ENCODE measurements at places on chromosomes 2 and 18.

- DNase-seq: no peak
These were observed 511 bp downstream of the MOB4 start for GRCh38 chr2:197516393-197516761.

GRCh38 chr18:56412951-56413350 is 225.4 kb downstream of the TXNL1 start:
- no peak for DNase-seq

DNA sequence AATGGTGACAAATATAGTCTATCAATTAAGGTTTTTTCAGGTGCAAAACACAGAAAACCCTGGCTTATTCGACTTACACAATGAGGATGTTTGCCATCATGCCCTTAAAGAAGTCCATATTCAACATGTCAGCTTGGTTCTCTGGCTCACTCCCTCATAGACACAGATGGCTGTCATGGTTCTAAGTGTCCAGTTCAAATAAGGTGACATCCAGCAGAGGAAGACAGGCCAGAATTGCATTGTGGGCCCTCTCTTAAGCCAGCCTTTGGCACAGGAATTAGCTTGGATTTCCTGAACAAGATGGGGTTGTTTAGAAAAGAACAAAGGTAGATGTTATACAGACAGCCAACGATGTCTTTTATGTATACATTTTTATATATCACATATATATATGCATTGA is 18.7 kb upstream of the SLC1A4 start:
- no peak for DNase-seq

DNA sequence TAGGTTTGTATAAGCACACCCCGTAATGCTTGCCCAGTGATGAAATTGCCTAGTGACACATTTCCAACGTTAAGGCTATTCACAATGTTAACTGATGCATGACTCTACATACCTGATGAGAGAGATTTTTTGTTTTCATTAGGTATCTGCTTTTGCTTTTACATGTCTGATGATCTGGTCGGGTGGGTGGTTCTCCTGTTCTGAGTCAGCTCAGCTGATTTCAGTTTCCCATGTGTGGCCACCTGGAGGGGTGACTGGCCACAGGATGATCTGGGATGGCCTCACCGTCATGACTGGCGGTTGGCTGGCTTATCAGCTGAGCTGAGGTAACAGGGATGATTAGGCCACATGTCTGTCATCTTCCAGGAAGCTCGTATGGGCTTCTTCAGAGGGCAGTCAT is 33.8 kb upstream of the ACYP2 start:
- no peak for DNase-seq

DNA sequence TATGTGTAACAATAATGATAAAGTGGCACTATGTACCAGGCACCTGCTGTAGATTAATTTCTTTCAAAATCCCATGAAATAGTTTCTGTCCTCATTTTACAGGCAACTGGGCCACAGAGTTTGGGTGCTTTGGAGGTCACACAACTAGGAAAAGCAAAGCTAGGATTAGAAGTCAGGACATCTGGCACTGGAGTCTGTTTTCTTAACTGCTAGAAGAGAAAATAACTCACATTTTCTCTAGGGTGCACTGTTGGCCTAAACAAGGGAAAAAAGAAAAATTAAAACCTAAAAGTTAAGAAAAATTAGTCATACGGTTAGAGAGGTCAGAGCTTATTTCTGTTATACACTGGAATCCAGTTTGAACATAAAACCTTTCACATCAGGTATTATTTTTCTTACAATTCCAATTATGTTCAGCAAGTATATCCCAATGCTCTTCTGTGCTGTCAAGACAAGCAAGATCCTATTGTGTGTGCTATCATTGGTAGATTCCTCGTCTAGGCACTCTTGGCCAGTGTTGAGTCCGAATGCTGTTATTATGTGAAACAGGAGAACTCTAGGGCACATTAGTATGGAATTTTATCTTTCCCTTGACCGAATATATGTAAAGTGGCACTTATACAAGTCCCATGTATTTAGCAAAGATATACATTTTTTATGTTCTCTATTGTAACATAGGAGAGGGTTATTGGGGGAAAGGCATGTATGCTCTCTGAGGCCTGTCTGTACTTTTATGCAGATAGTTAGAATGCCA is 1.5 kb upstream of the OSGEPL1 start:
- no peak for DNase-seq

GRCh38 chr2:148049284-148049683 is 28.4 kb downstream of the MBD5 start:
- no peak for DNase-seq

DNA sequence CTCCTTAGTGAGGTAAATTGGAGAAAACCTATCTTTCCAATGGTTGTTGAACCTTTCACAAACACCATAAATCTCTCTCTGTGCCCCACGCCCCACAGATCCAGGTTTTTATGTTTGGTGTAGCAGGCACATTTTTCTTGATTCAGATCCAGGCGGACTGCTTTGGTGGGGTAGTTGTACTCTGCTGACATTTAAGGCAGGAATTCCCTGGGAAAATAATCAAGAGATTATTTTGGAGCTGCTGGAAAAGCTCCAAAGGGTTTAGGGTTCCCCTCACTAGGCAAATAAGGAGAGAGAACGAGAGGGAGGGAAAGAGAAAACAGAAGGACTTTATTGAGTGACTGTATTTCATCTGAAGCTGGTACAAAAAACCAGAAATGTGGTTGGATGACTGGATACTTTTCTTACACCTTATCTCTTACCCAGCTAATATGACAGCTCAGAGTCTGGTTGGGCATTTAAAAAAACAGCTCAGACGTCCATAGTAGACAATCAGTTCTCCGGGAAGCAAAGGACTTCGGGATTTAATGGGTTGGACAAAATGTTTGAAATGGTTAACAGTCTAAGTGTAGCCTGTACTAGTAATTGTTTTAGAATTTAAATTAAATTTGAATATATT is 3.6 kb upstream of the AQP4 start:
- DNase-seq: no peak

- no peak for DNase-seq
These were observed 87.7 kb downstream of the DGKD start for GRCh38 chr2:233442028-233442310.

- no peak for DNase-seq
These were observed 3.1 kb upstream of the GATA6 start for GRCh38 chr18:22166069-22166950.

DNA sequence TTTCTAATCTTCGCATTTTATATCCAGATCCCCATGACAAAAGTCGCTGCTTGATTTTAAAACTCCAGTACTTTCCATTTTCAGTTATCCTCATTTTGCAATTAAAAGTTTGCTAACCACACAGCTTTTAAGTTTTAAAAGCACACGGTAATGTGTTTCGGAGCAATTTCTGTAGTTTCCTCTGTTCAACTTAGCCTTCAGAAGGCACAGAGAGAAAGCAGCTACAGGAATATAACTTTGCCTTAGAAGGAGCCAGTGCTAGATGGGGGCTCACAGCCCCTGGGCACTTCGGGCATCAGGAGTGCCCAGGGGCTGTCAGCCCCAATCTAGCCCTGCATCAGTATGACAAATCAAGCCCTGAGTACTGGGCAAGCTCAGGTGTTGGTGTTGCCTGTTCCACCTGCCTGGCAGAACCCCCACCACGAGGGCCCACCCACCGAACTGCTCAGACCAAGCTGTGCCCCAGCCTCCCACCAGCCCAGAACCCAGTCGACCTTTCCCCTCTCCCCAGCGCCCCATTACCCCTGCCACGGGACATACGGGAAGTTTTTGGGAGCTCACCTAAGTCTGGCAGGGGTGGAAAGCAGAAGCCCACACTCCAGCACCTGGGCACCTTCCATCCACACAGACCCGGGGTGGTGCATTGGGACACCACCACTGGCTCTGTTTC is 47.3 kb downstream of the TRABD2A start:
- no peak for DNase-seq

DNA sequence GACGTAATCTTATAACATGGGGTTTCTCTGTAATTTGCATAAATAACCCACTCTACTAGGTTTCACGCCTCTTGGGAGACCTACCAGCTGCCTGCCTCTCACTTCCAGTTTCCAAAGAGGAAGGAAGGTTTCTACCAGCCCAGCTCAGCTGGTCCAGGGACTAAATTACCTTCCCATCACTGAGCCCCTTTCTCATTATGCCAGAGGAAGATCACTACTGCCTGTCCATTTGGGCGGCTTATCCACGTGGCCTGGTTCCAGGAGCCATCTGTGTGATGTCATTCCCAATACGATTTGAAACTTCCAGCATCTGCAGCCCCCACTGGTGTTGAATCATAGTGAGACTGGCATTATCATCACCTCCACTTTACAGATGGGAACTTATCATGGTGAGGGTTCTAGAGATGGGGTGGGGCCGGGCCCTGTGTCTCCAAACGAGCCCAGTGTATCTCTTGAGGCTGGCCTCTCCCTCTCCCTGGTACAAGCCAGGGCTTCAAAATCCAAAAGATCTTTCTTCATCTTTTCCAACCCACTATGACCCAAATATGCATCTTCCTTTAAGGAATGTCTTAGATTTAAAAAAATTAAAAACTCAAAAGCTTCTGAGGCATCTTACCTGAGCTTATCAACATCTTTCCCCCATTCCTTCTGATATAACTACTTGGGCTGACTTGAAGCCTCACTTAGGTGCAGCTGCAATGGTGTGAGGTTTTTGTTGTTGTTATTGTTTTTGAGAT is 140.8 kb downstream of the DDX1 start:
- DNase-seq: no peak

- DNase-seq: no peak
These were observed 578 bp downstream of the IWS1 start for GRCh38 chr2:127525691-127526131.
